ENCODE measurements at places on chromosomes 5 and 9.

DNA sequence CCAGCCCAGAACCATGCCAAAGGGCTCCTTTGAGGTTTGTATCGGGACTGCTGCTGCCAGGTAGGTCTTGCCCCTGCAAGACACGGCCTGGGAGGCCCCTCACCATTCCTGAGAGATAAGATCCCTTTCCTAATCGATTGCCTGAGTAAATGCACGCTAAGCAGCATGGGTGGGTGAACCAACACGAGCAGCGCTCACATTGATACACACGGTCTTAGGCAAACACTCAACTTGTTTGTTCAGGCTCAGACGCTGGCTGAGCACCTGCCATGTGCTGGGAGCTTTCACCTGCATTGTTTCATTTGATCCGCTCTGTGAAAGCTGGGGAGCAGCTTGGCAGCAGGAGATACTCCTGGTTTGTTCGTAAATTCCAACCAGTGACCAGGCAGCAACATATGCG is 76.9 kb upstream of the NEURL1B start:
- no peak for DNase-seq

DNA sequence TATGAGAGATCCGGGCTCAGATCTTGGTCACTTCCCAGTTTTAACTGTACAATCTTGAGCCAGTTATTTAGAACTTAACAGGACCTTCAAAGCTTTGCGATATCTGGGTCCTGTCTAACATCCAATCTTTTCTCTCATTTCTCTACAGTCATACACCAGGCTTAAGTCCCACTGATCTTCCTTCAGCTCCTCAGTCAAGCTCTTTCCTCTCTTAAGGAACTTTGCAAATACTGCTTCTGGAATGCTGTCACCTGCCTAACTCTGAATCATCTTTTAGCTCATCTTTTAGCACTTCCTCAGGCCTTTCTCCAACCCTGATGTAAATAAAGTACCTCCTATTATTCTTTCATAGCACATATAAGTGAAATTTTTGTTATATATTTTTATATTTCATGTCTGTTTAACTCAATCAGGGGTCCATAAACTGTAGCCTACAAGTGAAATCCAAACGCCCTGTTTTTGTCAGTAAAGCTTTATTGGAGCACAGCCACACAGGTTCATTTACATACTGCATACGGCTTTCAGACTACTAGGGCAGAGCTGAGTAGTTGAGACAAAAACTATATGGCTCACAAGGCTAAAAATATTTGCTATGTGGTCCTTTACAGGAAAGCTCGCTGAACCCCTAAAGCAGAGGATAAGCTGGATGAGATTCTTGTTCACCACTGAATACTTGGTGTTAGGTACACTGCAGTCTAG is 63.5 kb downstream of the MEF2C start:
- DNase-seq: no peak

- DNase-seq: no peak
These were observed 22.4 kb downstream of the IFNW1 start for GRCh38 chr9:21119093-21119770.

DNA sequence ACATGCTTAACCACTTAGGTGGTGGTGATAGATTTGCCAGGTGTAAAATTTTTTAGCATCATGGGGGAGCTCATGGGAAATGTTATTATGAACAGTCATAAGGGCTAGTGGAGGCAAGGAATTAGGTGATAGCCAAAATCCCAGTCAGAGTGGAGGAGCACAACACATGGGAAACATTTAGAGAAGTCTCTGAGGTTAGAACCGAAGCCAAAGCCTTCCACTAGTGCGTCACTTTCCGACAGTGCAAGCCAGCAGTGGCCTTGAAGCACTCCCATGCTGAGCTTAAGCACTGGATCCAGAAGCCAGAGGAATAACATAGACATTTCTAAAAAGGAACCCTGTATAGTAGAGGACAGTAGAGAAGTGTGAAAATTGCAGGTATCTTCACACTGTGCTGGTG is 101.5 kb upstream of the SNX2 start:
- DNase-seq: no peak

DNA sequence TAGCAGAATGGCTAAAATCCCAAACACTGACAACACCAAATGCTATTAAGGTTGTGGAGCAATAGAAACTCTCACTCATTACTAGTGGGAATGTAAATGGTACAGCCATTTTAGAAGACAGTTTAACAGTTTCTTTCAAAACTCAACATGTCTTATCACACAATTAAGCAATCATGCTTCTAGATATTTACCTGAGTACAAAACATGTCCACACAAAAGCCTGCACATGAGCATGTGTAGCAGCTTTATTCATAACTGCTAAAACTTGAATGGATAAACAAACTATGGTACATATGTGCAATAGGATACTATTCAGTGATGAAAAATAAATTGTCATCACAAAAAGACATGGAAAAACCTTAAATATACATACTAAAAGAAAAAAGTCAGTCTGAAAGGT is 31.5 kb downstream of the SLC25A46 start:
- DNase-seq: no peak

- no peak for DNase-seq
These were observed 8.9 kb downstream of the CDC42SE2 start for GRCh38 chr5:131272724-131273123.

DNA sequence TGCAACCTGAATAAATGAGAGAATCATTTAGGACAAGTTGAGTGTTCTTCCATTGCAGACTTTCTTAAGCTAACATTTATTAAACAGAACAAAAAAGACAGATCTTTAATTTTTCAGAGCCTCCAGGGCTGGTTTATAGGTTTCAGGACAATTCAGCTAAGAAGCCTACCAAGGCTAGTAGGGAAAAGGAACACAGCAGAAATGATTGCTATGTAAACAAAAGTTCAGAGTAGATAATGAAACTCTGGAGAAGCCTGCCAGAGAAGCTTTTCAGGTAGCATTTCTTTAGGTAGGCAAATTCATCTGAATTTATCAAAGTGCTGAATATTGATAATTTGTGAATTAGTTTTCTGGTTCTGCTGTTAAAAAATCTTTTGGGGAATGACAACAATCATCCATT is 264.2 kb downstream of the DEPDC1B start:
- DNase-seq: no peak

GRCh38 chr9:26142201-26142600 is 464.0 kb upstream of the TUSC1 start:
- no peak for DNase-seq

GRCh38 chr9:12797037-12797436 is 22.2 kb downstream of the LURAP1L start:
- DNase-seq: no peak

DNA sequence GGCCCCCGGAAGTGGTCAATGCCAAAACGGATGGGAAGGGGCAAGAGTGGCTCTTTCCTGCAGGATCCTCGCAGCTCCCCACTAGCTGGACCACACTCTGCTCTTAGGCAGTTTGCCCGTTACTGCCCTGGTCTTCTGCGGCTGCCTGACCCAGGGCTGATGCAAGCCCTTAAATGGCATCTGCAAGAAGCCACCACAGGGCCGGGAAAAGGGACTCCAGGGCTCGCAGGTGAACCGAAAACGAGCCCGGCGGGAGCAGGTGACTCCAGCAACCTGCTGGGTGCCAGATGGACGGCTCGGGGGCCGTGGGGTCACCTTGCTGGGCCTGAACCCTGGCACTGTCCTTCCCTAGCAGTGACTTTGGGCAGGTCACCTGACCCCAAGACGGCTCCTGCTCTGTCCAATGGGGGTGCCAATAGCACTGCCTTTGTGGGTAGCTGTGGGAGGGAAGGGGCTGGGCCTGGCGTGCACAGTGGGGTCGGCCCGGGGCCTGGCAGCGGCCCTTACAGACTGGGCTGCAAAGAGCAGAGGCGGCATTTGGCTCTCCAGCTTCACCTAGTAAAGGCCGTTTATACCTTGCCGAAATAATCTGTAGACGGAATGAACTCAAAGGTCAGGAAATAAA is 1.3 kb downstream of the TMEM250 start:
- DNase-seq: peak; percentile 66

DNA sequence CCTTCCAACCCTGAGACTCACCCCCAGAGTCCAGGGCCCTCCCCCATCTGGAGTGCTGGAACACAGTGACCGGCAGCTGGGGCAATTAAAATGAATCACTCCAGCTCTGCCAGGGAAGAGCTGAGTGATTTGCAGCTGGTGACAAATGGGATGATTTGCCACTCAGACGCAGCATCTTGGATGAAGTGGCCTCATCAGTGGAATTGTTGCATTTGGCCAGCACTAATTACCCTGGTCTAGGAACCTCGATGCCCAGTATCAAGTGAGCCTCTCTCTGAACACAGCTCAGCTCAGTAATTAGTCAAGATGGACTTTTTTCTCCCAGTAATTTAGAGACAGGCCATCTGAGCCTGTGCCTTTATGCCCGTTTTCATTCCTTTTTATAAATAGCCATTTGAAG is 259.5 kb downstream of the GRIA1 start:
- no peak for DNase-seq

DNA sequence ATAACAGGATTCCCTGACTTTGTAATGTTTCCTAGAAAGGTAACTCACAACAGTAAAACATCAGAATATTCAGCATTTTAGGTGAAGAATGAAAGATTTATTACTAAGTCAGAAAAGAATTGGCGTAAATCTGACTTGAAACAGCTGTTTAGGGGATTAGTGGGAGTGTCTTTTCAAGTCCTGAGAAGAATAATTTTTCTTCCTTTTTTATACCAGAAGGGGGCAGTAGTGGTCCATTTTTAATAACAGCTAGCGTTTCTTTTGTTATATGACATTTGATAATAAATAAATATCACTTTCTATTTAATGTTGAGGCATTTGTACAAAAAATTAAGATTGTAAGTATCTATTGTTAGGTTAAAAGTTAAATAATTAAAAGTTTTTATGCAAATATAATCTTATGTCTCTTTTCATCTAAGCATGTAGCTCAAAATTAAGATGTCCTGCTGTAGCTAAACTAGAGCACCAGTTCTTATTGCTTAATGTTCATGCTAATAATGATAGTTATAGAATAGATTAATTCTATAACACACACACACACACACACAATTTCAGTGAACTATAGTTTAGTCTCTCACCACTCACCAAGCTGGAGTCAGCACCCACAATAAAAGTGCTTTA is 258.7 kb upstream of the ARRDC3 start:
- no peak for DNase-seq

- no peak for DNase-seq
These were observed 8.4 kb upstream of the FAM120AOS start for GRCh38 chr9:93461821-93462220.

DNA sequence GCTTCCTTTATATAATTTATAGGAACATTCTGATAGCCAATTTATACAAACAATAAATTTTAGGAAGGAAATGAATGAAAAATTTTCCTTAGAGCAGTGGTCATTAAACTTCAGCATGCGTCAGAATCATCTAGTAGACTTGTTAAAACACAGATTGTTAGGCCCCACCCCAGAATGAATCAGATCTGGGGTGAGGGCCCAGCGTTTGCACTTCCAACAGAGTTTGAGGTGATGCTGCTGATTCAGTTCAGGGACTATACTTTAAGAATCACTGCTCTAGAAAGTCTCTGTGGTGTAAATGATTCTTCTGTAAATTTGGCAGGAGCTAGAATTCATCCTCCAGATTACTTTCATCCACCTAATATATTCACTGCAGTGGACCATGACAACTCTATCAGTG is 80.4 kb downstream of the SLC12A2 start:
- DNase-seq: no peak

GRCh38 chr9:136370687-136371532 is 2.6 kb downstream of the CARD9 start:
- DNase-seq: no peak

DNA sequence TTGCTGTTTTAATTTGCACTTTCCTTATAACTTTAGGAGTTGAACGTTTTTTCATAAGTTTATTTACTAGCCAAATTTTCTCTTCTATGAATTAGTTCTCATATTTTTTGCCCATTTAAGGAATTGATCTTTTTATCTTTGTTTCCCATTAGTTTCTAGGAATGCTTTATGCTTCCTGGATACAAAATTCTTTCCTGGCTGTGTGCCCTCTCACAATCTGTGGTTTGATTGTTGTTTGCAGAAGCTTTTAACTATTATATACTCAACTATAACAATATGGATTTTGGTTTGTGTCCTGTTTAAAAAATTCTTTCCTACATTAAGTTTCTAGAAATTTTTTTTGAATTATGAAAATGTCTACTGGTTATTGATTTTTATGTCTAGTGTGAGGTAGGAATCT is 206.3 kb downstream of the CSNK1G3 start:
- DNase-seq: no peak

- DNase-seq: no peak
These were observed 917 bp downstream of the NHP2 start for GRCh38 chr5:178152491-178153444.

DNA sequence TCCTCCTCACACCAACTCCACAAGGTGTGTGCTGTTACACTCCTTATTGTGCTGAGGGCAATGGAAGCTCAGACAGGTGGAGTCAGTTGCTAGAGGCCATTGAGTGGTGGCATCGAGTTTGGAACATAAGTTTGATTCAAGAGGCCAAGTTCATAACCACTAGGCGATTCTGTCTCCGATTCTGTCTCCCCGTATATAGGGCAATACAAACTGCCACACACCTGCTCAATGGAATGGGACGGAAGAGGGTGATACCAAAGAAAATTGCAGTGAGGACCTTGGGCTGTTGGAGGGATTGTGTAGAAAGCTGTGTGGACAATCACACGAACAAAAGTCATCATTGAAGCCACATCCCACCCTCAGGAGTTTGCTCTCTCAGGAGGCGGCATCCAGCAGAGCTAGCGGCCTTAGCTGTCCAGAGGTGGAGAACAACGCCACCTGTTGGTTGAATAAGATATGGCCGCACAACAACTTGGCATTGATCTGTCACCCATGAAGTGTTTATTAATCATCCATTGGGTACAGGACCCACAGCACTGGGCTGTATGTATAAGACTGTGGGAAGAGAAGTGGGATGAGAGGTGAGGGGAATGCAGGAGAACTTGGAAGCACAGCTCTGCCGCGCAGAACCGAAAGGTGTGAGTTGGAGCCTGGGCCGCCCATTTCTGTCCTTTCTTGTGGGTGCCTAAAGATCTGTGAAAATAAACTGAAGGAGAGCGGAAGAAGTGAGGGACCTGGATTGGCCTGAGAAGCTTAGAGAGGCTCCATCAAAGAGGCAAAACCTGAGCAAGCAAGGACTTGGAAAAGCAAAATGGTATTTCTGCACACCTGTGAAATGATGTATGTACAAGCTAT is 16.1 kb upstream of the NEUROG1 start:
- DNase-seq: peak; percentile 67

- no peak for DNase-seq
These were observed 49.7 kb upstream of the SPATA31D4 start for GRCh38 chr9:81878530-81878929.

DNA sequence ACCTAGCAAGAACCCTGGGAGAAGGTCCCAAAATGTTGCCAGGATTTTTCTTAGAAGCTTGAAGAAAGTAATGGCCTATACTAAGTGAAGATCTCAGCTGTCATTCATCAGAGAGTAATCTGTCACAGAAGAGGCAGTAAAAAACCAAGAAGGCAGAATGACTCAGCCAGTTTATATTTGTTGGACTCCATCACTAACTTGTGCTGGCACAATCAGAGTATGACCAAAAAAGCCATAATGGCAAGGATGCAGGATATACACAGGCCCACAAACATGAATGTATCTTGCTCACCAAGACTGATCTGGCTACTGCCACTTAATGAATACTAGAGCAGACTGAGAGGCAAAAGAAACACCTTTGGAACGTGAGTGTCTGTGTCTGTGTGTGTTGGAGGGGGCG is 104.0 kb upstream of the POU5F2 start:
- no peak for DNase-seq

All from activated naive CD8-positive, alpha-beta T cell treated with anti-CD3 and anti-CD28 coated beads, Interleukin-2, amount 50 U/mL, for 24 hours (primary cell).